ENCODE measurements at places on chromosomes 6 and 20.

DNA sequence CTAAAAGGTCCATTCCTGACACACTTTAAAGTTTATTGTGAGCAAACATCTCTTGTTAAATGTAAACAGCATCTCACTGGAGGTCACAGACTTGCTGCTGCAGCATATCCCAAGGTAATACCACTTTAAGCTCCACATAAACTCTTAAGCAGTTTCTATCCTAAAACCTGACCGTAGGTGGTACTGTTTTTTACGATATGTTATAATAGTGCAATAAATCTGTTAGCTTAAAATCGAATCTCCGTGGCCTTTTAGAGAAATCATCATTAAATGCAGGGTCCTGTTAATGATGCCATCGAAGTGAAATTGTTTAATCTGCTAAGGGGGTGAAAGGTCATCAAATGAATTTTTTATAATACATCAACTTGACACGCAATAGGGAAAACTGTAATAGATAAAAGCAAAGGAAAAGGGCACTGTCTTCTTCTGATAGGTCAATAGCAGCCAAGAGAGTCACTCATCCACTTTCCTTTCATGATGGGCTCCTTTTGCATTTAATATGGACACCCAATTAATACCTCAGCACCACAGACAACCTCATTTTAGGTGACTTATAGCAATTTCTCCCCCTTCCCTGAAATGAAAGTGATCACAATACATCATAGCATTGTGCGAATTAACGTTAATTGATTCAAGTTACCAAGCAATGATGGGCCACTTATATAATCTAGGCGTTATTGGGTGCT lies 436.1 kb downstream of the PKHD1 start:
- DNase-seq: no peak

DNA sequence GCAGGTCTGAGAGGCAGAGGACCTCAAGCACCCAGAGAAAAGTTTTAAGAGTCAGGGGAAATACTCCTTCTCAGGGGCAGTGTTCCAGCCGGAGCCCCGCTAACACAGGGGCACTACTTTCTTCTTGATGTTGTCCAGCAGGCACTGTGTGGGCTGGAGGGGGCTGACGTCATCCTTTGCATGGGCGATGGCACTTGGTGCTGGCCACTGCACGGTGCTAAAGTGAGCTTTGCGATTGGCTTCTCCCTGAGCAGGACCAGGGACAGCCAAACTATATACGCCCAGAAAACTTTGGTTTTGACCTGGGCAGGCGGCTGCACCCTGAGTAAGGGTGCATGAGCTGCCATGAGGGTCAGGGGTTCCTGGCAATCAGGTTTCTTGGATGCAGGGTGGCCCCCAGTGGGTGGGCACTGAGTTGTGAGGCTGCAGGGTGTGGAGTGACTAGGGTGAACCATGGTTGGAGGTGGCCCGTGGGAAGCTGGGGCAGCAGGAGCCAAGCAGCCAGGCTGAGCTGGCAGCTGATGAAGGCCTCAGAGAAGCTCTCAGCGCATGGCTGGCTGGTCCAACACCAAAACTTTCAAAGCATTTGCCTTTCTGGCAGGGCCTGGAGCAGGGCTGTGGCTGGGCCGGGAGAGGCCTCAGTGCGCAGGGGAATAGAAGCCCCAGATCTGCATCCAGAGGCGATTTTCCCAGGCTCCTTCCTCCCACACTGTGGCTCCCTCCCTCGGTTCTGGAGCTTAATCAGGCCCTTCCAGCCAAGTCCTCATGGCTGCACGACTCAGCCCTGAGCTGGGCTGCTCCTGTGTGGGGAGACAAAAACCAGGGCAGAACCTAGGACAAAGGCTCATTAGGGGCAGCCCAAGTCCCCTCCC lies 18.3 kb downstream of the MRPS18A start:
- no peak for DNase-seq

DNA sequence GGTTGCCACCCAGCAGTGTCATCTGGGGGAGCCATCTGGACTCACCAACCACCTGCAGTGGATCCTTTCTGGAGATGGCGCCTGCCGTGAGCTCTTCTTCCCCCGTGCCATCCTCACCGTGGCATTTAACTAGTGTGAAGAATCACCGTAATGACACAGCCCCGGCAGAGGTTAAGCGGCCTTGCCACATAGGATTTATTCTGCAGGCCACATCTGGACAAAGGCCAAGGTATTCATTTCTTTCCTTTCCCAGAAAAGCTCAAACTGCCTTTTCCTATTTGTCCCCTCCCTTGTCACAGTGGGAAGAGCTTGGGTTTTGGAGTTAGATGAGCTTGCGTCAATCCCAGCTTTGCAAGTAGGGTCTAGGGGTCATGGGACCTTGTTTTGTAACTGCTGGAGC lies 88.4 kb downstream of the PXDC1 start:
- DNase-seq: no peak

DNA sequence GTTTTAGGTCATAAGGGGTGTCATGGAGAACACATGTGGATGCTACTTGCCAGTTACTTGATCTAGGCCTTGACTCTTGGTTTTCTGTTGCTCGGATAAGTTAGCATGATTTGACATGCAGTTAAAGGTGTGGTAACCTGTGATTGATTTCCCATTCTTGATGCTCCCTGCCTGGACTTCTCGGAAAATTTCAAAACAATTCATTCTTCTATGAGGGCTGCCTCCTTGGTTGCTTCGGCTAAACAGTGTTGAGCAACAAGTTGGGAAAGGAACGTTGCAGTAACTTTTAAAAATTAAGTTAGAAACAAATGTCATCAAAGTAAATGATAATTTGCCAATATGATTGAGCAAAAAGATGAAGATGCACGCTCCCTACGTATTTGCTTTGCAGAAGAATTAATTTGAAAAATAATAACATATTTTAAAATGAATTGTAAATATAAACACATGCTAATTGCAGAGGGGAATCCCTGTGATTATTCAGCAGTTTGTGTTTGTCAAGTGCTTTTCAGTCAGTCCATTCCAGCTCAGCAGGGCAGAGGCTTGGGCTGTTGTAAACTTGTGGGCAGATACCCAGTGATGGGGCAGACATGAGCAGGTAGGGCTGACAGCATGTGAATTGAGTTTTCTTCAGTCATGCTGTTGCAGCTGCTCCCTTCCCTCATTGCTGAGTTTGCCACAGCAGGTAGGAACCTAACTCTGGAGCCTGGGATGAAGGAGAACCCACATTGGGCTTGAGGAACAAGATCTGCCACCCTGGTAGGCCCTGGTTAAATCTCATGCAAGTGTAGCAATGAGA lies 110.2 kb downstream of the ESR1 start:
- DNase-seq: no peak

DNA sequence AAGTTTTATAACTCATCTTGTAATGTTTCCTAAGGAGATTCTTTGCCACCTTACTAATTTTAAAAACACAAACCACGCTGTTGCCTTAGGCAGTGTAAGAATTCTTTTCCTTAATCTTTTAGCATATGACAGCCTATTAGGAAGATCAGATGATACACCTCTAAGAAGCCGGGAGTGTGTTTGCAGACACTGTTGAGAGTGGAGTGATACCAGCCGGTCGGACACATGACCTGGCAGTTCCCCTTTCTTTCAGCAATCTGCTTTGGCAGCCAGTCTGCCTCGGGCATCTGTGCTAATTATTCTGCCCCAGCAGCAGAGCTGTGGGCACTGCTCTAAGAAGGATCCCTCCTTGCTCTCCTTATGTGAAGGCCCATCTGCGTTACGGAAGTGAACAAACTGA lies 50.9 kb downstream of the PLCB4 start:
- DNase-seq: no peak

DNA sequence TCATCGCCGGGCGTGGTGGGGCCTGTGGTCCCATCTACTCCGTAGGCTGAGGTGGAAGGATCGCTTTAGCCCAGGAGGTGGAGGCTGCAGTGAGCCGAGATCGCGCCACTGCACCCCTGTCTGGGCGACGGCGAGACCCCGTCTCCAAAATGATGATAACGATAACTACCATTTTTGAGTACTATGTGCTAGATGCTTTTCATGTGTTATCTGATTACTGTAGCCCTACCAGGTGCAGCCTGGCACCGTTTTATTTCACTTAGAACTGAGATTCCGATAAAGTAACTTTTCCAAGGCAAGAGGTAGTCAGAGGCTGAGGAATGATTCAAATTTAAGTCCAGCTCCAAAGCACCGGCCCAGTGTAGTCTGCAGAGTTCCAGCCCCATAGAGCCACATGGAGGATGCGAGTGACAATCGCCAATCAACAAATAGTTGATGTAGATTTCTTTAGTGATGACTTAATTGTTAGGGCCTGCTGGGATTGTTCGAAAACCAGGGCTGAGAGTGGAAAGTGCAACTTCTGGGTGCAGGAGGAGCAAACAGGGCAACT lies 727 bp downstream of the ERMARD start:
- DNase-seq: no peak

DNA sequence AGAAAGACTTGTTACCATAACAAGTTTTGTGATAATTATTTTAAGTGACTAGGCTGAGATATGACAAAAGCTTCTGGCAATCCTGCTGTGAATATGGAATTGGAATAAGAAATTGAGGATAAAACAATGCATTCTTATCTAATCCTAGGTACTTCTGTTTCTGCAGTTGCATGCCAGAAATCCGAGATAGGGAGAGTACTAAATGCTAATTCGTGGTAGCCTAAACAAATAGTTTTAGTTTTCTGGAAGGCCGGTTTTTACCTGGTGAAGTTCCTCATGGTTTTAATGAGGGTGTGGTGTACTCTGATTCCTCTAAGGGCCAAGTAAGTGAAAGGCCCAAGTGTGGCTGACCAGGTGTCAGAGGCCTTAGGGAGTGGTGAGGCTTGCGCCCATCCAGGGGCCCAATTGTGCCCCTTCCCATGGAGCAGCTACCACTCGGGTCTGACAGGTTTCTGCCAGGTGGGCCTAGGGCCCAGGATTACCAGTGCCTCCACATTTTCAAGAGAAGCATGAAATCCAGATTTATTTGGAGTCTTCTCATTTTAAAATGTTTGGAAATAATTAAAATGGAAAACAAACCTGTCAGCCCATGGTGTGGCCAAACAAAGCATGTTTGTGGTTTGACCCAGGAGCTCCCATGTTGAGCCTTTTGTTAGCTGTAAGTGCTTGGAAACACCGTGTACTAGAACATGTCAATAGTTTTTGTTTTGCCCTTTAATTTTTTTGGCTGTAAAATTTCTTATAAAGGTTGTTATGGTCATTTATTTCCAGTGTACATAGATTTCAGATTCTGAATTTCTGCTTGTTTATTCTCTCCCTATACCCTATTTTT lies 6.6 kb downstream of the PLCB4 start:
- DNase-seq: no peak
